ENCODE measurements at places on chromosomes 7 and 10.

- no peak for DNase-seq
These were observed 202.9 kb downstream of the TRIL start for GRCh38 chr7:28755255-28755654.

DNA sequence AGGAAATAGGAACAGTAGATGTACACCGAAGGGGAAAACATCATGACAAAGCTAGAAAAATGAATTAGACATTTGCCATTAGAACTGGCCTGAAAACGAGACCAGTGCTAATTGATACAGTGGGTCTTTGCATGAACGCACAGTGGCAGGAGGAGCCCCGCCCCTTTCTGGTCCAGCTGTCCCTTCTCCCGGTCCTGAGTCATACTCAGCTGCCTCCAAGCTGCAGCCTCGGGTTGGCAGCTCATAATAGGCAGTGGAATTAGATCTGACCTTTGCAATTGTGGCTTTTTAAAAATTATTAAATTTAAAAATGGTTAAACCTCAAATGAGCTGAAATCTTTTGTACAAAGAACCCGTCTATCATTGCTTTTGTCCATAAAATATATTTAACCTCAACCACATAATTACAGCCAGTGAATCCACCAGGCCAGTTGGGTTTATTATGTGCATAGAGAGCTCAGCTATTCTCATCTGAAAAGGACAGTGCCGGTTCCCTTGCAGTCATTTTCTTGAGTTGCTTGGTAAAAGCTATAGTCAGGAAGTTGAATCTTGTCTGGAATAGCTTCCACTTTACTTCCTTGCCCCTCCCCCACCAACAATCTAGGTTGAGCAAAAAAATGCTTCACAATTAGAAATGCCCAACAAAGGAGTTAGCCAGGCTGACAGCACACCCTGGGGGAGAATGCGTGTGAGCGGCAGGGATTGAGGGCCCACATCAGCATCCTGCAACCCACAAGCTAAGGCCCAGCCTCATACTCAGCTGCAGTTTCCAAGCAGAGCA lies 147.1 kb downstream of the BUB3 start:
- peak; percentile 9 for DNase-seq

DNA sequence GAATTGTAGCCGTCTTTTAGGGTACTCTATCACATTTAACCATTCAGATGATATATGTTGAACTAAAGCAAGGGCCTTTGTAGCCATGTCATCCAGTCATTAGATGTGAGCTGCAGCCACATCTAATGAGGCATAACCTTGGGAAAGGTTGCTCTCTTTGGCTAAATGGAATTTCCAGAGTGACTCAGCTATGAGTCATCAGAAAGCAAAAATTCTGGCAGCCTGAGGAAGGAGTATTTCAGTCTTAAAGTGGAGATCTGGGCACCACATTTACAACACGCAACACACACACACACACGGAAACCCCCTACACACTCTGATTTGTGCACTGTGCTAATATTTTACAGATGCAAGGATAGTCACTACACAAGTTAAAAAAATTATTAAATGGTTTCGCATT lies 176.9 kb upstream of the ZWINT start:
- no peak for DNase-seq

DNA sequence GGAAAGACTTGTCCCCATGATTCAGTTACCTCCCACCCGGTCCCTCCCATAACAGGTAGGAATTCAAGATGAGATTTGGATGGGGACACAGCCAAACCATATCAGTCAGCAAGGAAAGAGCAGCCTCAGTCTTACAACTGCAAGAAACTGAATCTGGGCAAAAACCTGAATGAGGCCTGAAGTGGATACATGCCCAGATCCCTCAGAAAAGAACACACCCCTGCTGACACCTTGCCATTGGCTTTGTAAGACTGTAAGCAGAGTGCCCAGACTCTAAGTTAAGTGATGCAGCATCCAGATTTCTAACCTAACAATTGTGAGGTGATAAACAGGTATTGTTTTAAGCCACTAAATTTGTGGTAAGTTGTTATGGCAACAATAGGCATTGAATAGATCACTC lies 670.8 kb downstream of the SORCS1 start:
- DNase-seq = no peak

- peak; percentile 61 for DNase-seq
These were observed at the start of gene ATAD1 for GRCh38 chr10:87817609-87818504. Gene ATAD1, minus strand, starts transcription at chr10:87818226. Its CDS starts 3,627 bp downstream, at chr10:87814599.

DNA sequence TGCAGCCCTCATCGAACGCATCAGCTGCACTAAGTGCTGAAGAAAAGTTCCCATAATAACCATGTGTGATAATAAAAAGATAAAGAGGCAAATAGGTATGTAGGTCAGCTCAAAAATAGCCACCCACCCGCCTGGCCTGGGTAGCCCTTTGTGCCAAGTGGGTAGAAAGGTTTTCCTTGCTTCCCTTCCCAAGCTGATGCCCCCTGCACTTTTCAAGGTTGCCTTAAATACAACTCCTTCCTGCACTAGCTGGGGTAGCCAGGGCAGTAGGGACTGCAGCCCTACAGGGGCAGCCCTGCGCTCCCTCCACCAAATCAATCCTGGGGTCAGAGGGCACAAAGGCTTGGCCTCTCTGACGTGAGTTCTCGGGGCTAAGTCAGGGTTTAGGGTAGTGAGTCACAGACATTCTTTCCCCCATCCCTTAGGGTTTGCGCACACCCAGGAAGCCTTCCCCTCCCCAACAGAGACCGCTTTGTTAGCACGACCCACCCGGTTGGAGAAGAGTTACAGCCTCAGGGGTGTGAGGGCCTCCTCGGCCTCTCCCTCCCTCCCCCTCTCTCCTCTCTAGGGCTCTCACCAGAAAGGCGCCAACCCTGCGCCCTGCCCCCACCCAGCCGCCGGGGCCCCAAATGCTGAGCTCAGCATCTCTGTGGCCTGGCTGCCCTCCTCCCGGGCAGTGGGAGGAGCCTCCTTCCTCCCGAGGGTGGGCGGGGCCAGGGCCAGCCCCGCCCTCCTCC lies 13.3 kb upstream of the DDIT4 start:
- no peak for DNase-seq

- DNase-seq = no peak
These were observed 191.0 kb downstream of the ZEB1 start for GRCh38 chr10:31509989-31510388.

GRCh38 chr7:94656658-94656924 lies 658 bp upstream of the SGCE start:
- no peak for DNase-seq

- DNase-seq = no peak
These were observed 54.3 kb upstream of the DUSP5 start for GRCh38 chr10:110443239-110444003.

DNA sequence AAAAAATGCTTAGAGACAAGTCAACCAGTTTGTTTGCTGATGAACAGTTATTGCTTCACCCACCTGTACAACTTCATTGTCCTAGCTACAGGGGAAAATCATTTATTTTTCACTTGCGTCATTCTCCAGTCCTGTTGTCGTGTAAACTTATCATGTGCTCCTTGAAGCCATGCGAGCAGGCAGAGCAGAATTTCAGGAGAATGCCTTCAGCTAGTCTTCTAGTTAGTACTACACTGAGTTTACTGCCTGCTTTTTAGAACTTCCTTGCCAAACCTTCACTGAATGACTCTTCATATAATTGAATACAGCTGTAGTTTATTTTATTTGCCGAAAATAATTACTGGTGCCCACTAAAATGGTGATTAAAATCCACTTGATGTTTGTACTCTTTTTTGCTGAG lies 15.6 kb downstream of the RPA3 start:
- no peak for DNase-seq

- no peak for DNase-seq
These were observed 365.7 kb upstream of the SEMA3C start for GRCh38 chr7:81284576-81284975.

DNA sequence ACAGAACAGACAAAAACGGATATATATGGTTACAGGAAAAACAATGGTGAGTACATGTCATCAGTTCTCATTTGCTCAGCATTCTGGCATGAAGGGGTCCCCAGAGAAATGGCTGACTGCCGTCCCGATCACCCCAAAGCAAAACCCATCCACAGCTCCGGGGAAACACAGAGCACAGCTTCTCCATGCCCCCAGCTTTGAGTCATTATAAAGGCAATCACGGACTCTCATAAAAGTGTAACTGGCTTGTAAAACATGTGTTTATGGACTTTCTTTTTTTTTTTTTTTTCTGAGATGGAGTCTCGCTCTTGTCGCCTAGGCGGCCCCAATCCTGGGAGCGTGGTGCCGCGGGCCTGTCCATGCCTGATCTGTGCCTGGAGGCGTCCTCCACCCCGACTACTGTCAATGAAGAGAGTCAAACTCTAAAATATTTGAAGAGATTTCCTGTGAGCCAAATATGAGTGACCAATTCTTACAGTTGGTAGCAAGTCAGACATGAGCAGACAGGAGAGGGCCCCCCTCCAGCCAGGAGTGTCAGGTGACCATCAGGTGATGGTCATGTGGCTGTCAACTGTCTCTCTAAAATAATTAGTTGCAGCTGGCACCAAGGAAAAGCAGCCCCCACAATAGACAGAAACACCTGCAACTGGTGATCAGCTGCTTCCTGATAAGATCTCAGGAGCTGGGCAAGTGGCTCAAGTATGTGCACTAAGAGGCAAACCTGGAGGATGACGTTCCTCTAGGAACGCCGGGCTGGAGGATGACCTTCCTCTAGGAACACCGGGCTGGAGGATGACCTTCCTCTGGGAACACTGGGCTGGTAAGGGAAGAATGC lies 21.7 kb upstream of the NOM1 start:
- no peak for DNase-seq

DNA sequence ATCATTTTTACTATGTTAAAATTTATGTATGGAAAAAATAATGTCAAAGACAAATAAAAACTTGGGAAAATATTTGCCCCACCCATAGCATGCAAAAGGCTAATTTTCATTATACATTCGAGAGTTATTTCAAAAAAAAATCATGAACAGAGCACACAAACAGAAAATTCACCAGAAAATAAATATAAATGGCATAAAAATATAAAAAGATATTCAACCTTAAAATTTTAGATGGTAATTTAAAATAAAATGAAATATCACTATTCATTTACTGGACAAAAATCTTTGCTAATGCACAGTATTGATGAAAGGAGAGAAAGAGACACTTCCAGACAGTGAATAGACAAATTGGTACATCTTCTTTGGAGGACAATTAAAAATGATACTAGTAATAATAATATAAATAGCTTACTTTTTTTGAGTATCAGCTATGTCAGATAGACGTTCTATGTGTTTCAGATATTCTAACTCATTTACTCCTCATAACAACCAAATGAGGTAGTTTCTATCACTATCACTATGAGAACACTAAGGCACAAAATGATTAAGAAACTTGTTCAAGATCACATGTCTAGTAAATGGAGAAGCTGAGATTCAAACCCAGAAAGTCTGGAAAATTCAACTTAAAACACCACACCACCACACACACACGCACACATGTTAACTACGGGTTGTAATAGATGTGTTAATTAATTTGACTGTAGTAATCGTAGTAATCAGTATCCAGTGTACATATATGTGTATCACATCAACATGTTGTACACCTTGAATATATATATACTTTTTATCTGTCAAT lies 63.0 kb downstream of the CCDC71L start:
- DNase-seq = no peak

DNA sequence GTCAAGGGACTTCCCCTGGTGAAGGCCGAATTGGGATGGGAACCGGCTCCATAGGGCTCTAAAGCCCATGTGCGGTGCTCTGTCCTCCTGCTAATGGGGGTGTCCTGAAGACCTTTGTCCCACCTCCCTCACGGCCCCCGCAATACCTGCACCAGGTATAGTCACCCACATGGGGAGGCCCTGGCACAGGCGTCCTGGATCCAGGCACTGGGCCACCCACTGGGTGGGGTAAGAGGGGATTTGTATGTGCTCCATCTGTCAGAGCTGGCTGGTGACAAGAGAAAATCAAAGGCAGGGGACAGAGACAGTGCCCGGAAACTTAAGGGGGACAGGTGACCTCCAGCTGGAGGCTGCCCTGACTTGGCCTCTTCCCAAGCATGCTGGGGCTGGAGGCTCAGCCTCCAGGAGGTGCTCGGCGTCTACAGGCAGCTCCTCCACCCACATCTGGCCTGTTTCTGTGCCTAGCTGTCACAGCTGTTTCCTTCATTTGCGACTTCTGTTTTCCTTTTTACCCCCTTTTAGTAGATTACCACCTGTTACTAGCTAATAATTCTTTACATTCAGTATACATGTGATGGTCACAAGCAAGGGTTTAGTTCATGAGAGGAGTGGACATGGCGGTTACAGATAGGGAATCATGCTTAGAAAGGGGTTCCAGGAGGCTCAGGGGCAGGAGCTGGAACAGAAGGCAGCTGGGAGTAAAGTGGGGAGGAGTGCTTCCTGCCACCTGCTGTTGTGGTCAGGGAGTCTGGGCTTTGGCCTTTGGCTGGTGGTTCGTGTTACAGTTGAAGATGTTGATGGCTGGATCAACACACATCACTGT lies 2.3 kb upstream of the CUZD1 start:
- DNase-seq = peak; percentile 72

DNA sequence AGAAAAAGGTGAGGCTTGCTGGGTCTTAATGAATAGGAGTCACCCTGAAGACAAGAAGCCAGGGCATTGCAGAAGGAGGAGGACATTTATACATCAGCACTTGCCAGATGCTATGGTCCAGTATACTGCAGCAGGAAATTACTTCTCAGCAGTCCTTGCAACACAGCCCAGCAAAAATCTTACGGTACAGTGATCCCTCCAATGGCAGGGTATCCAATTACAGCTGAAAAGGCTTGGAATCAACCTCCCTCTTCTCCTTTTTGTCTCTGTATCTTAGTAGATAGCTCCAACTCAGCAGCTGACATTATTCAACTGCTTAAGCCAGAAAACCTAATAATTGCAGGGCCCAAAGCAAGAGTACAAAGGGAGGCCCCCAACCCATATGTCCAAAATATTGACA lies 128.3 kb upstream of the COBL start:
- DNase-seq = no peak

GRCh38 chr10:133084491-133084890 lies 3.2 kb upstream of the ADGRA1 start:
- no peak for DNase-seq

Data from DMS 273 treated with DMSO at 0.1 percent for 48 hours (cell line).